Astrocyte of the hippocampus (primary cell): ENCODE measurements at places on chromosomes 16 and 17.

DNA sequence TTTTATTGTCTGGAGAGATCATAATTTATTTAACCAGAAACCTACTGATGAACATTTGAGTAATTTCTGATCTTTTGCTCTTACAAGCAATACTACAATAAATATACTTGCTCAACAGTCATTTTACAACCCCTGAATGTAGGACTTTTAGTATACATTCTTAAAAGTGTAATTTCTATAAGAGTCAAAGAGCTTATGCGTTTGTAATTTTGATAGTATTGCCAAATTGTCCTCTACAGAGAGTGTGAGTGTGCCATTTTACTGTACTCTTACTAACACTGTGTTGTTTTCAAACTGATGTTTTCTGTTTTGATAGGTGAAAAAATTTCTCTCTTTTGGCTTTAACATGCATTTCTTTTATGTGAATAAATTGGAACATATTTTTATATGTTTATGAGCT is 139.1 kb downstream of the FTO start:
- no peak for DNase-seq

DNA sequence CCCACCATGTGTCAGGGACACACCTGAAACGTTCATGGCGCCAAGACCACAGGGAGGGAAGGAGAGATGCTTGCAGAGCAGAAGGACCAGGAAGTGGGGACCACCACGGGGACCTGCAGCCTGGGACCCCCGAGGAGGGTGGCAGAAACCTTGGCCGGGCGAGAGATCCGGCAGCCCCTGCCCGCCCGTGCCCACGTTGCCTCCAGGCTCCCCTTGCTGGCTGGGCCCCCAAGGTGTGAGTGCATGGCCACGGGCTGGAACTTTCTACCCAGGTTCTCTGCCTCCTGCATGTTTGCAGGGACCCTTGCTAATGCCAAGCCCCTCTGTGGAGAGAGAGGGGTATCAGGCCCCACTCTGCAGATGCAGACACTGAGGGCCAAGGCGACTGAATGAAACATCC is 50.4 kb downstream of the USP22 start:
- DNase-seq = no peak

DNA sequence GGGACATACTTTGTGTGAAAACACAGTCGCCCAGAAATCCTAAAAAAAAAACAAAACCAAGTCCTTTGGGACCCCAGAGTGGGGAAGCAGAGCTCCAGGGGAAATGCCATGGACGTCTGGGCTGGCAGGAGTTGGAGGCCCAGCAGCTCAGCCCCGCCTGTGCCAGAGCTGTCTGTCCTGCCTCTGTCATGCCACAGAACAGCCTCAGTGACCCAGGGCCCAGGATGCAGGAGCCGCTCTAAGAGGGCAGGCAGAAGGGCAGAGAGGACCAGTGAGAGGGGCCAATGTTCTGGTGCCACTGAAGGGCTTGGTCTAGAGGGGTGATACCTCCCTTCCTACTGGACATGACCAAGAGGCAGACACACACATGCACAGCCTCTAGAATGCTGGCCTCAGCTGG is 166.2 kb downstream of the C16orf78 start:
- DNase-seq = no peak

DNA sequence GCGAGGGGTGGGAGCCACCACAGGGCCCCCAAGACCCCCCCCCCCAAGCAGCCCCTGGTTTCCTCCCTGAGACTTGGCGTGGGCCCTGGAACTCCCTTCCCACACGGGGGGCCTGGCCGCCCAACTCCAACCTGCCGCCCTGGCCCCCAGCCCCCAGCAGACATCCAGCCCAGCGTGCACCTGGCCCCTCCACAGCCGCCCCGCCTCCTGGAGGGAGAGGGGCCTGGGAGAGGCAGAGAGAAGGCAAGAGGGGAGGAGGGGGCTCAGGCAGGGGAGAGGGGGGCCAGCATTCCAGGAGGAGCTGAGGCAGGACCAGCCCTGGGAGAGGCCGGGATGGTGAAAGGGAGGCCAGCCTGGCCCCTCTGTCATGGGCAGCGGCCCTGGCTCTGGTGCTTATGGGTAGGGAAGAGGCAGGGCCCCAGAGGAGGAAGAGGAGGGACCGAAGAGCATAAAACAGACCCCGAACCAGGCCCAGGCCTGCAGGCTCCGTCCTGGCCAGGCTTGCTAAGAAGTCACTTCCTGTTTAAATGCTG is 16.7 kb downstream of the IL34 start:
- no peak for DNase-seq

DNA sequence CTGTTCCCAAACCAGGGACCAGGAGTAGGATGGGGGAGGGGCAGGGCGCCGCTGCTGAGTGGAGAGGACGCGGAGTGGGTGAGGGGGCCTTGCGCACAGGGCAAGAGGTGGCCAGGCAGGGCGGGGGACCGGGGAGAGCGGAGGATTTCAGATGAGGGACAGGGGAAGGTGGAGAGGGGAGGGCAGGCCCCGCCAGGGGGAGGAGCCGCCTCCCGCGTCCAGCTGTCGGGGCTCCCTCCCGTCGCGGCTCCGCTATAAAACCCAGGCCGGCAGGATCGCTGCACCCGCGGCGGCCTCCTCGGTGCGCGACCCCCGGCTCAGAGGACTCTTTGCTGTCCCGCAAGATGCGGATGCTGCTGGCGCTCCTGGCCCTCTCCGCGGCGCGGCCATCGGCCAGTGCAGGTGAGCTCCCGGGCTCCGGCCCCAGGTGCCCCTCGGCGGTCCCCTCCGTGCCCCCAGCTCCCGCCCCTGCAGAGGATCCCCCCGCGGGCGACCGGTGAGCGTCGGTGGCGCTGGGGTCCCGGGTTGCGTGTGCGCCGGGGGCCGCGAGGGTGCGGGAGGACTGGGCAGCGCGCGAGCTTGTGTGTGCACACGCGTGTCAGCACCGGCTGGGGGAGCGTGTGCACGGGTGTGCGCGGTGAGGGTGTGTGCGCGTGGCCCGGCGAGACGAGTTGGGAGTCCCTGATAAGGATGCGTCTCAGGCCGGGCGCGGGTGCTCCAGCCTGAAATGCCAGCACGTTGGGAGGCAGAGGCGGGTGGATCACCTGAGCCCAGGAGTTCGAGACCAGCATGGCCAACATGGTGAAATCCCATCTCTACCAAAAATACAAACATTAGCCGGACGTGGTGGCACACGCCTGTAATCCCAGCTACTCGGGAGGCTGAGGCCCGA is at the start of gene CA4:
TSS of gene CA4 (plus strand) at position 283 of the 892 bp plus-strand sequence. CDS start at position 345, 62 bp downstream.
- no peak for DNase-seq

DNA sequence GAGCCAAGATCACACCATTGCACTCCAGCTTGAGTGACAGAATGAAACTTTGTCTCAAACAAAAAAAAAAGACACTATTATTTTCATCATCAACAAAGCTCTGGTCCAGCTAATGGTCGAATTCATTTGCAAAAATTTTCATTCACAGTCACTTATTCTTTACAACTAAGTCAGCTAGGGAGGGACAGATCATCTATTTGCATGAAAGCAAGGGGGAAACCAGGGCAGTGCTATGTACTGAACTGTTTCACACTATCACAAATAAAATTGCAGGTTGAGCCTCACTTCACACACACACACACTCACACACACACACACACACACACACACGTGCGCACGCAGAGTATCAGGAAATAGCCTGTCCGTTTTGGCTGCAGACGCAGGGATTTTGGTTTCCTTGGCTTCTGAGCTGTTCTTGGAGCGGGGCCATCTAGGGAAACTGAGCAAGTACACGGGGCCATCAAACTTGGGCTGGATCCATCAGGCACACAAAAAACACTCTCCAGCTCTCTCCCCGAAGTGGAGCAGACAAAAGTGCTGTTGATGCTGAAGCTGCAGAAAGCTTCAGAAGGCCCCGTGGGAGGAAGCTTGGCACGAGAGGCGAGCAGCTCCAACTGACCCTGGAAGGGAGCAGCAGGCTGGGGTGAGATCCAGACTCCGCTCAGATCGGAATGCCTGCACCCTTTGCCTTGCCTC is 44.3 kb upstream of the HELZ start:
- peak; percentile 72 for DNase-seq

DNA sequence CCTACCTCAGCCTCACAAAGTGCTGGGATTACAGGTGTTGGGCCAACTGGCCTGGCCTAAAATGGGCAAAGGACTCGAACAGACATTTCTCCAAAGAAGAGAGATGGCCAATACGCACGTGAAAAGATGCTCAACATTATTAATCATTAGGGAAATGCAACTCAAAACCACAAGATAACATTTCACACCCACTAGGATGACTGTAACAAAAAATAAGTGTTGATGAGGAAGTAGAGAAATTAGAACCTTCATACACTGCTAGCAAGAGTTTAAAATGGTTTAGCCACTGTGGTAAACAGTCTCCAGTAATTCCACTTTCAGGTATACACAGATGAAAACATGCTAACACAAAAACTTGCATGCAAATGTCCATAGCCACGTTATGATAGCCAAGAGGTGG is 5.7 kb downstream of the TMED6 start:
- DNase-seq = no peak

DNA sequence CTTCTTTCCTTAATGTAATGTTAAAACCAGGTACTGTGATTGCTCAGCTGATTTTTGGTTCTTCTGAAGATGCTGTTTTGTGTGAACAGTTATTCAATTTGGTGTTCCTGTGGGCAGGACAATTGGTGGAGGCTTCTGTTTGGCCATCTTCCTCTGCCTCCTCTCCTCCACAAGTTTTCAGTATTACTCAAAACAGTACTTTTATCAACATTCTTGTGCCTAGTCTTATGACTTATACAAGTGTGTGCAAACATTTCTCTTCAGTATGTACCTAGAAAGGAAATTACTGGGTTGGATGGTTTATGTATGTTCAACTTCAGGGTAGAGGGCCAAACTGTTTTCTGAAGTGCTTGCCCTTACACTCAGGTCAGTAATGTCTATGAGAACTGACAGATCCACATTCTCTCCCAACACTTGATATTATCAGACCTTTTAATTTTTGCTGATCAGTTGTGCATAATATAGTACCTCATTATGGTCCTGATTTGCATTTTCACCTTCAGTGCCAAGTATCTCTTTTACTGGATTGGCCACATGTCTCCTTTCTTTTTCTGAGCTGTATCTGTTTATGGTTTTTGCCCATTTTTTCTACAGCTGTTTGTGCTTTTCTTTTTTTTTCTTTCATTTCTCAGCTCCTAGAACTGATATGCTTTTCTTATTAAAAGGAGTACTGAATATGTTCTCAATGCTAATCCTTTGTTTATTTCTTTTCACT is 50.9 kb downstream of the ERCC4 start:
- no peak for DNase-seq

- no peak for DNase-seq
Observed at GRCh38 chr17:27404676-27405075, 51.6 kb upstream of the KSR1 start.
